ENCODE measurements at places on chromosomes 13 and 19. TPM values are rescaled to one million over a fixed set of nuclear protein-coding genes. Genes with fewer than 3 reads are reported as not detected.

FFAR3 gene
- total RNA-seq = not detected

TMC4 gene
- total RNA-seq = 7.1 TPM

GATAD2A gene
- total RNA-seq = 63.3 TPM

CEACAM6 gene
- total RNA-seq = not detected

UPF3A gene
- total RNA-seq = 79.8 TPM

ZNF865 gene
- total RNA-seq = 22.0 TPM

ADGRE1 gene
- total RNA-seq = not detected

LAIR1 gene
- 11.1 TPM for total RNA-seq

- H3K27ac ChIP-seq = no peak overlapping the region
- H3K4me3 ChIP-seq = no peak overlapping the region
- DNase-seq = no peak
- H3K4me1 ChIP-seq = peaks cover 10% of the 10 kb centered on the region
Observed at GRCh38 chr19:3045191-3045590, 16.1 kb upstream of the TLE2 start.

GRCh38 chr19:5590151-5590864 lies 22.6 kb upstream of the TINCR start:
- H3K27me3 ChIP-seq = no peaks in the 10 kb centered on the region
- no peak overlapping the region for H3K27ac ChIP-seq
- DNase-seq = no peak

- no peaks in the 10 kb centered on the region for H3K4me1 ChIP-seq
- no peak overlapping the region for H3K4me3 ChIP-seq
- no peaks in the 10 kb centered on the region for H3K36me3 ChIP-seq
- DNase-seq = no peak
- no peaks in the 10 kb centered on the region for H3K27me3 ChIP-seq
Observed at GRCh38 chr13:35238274-35238673, 238.2 kb downstream of the MAB21L1 start.

GRCh38 chr13:73548449-73548848 lies 489.6 kb downstream of the KLF5 start:
- H3K4me3 ChIP-seq = no peak overlapping the region
- H3K27ac ChIP-seq = no peak overlapping the region
- H3K36me3 ChIP-seq = no peaks in the 10 kb centered on the region

- peaks cover 10% of the 10 kb centered on the region for H3K4me1 ChIP-seq
- no peaks in the 10 kb centered on the region for H3K27me3 ChIP-seq
- no peak overlapping the region for H3K4me3 ChIP-seq
- H3K27ac ChIP-seq = peak overlapping the region; percentile 80
- no peak for DNase-seq
Observed at GRCh38 chr19:47176071-47176626, 45.5 kb downstream of the SAE1 start.

- H3K27ac ChIP-seq = no peak overlapping the region
- no peaks in the 10 kb centered on the region for H3K36me3 ChIP-seq
- no peaks in the 10 kb centered on the region for H3K4me1 ChIP-seq
- no peaks in the 10 kb centered on the region for H3K27me3 ChIP-seq
- no peak overlapping the region for H3K4me3 ChIP-seq
Observed at GRCh38 chr19:45591004-45591637, 6.5 kb upstream of the OPA3 start.

DNA sequence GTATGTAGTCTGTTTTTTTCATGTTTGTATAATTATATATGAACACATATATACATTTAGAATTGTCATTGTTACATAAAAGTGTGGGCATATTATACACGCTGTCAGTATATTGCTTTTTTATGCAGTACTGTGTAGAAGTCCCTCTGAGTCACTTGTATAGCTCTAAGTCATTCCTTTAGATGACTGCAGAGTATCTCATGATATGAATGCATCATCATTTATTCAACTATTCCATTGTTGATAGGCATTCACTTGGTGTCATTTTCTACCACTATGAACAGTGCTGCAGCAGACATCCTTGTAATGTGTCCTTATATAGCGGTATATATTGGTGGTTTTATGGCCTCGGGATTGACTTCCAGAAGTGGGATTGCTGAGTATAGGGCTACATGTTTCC lies 15.3 kb downstream of the RFXAP start:
- H3K4me1 ChIP-seq = no peaks in the 10 kb centered on the region
- no peak for DNase-seq
- no peak overlapping the region for H3K27ac ChIP-seq
- H3K4me3 ChIP-seq = no peak overlapping the region

- H3K4me3 ChIP-seq = no peak overlapping the region
- H3K36me3 ChIP-seq = no peaks in the 10 kb centered on the region
- no peaks in the 10 kb centered on the region for H3K27me3 ChIP-seq
- no peak overlapping the region for H3K27ac ChIP-seq
- no peak for DNase-seq
Observed at GRCh38 chr13:59780058-59780457, 383.7 kb downstream of the DIAPH3 start.

- no peaks in the 10 kb centered on the region for H3K36me3 ChIP-seq
- DNase-seq = no peak
- no peaks in the 10 kb centered on the region for H3K27me3 ChIP-seq
- H3K4me1 ChIP-seq = no peaks in the 10 kb centered on the region
- H3K27ac ChIP-seq = no peak overlapping the region
Observed at GRCh38 chr13:31413516-31413915, 213.7 kb downstream of the B3GLCT start.

DNA sequence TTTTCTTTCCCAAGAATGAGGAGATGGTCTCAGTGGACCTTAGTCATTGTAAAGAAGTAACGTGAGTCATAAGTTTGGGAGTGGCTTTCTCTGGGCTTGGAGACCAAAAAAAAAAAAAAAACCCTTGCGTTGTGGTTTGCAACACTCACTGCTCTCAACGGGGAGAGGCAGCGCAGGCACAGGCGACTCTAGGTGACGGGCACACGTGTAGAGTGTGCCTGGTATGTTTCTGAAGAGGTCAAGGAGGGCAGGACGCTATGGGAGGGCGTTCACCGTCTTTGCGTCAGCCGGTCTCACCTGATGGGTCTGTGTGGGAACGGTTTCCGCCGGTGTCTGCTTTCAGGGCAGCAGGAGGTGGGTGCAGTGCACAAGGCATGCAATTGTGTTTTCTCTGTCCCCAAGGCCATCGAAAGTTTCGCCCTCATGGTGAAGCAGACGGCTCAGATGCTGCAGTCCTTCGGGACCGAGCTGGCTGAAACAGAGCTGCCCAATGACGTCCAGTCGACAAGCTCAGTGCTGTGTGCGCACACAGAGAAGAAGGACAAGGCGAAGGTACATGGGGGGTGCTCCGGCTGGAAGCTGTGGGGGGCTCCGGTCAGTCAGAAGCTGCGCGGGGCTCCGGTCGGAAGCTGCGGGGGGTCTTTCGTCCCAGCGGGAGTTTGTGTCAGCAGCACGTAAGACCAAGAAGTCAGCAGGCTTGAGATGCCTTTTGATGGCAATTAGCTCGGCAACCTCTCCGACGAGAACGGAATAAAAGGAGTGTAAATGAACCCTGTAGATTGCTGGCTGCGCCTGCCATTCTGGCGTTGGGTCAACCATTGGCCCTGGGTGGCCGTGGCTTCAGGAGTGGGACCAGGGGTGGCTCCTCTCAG lies 40.8 kb upstream of the F7 start:
- H3K4me3 ChIP-seq = no peak overlapping the region
- DNase-seq = no peak
- H3K27ac ChIP-seq = no peak overlapping the region
- no peaks in the 10 kb centered on the region for H3K4me1 ChIP-seq
- H3K27me3 ChIP-seq = no peaks in the 10 kb centered on the region

DNA sequence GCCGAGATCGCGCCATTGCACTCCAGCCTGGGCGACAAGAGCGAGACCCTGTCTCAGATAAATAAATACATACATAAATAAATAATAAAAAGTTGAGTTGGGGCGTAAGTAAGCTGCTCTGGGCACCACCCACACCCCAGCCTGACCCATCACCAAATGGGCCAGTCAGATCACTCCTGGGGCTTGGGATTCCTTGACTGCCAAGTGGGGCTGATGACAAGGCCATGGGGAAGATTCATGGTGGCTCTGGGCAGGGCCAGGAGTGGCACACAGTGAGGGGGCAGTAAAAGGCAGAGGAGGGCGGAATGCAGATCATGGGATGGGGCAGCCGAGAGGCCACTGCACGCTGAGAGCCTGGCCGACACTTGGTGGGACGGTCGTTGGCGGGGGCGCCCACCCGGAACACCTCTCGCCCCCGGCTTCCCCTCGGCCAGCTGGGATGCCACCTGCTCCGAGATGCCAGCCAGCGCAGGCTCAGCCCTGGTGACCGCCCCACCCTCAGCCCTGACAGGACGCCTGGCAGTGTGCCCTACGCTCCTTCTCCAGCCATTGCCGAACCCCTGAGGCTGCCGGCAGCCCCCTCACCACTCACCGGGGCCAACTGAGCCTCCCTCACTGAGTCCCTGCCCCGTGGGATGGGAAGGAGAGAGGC lies 10.9 kb downstream of the ZNF653 start:
- H3K36me3 ChIP-seq = peaks cover 30% of the 10 kb centered on the region
- H3K4me3 ChIP-seq = no peak overlapping the region
- no peak for DNase-seq
- H3K27me3 ChIP-seq = no peaks in the 10 kb centered on the region

GRCh38 chr19:5046339-5047039 lies 77.6 kb downstream of the KDM4B start:
- H3K27ac ChIP-seq = peak overlapping the region; percentile 30
- H3K36me3 ChIP-seq = peaks cover 17% of the 10 kb centered on the region
- DNase-seq = no peak
- H3K4me1 ChIP-seq = peaks cover 30% of the 10 kb centered on the region
- no peaks in the 10 kb centered on the region for H3K27me3 ChIP-seq
- H3K4me3 ChIP-seq = no peak overlapping the region

DNA sequence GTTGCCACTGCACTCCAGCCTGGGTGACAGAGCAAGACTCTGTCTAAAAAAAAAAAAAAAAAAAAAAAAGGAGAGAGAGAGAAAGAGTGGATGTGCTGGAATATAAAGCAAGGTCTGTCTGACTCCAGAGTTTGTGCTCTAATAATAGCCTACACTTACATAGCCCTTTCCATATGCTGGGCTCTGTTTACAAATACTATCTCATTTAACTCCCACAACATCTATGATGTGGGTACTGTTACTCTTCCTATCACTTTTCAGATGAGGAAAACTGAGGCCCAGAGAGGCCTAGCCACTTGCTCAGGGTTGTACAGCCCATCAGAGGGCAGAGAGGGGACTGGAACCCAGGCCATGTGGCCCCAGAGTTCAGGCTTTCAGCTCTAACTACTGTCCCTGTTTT lies 15.9 kb upstream of the PAK4 start:
- H3K4me3 ChIP-seq = no peak overlapping the region
- no peaks in the 10 kb centered on the region for H3K4me1 ChIP-seq
- DNase-seq = no peak
- H3K27me3 ChIP-seq = no peaks in the 10 kb centered on the region

- peak overlapping the region; percentile 76 for H3K4me3 ChIP-seq
- no peak for DNase-seq
- peaks cover 3% of the 10 kb centered on the region for H3K4me1 ChIP-seq
- no peak overlapping the region for H3K27ac ChIP-seq
Observed at GRCh38 chr19:48446579-48446978, 796 bp downstream of the GRWD1 start.

- H3K27ac ChIP-seq = no peak overlapping the region
- DNase-seq = no peak
- no peaks in the 10 kb centered on the region for H3K36me3 ChIP-seq
- H3K4me3 ChIP-seq = no peak overlapping the region
- H3K27me3 ChIP-seq = no peaks in the 10 kb centered on the region
Observed at GRCh38 chr13:67106502-67107057, 123.6 kb downstream of the PCDH9 start.

DNA sequence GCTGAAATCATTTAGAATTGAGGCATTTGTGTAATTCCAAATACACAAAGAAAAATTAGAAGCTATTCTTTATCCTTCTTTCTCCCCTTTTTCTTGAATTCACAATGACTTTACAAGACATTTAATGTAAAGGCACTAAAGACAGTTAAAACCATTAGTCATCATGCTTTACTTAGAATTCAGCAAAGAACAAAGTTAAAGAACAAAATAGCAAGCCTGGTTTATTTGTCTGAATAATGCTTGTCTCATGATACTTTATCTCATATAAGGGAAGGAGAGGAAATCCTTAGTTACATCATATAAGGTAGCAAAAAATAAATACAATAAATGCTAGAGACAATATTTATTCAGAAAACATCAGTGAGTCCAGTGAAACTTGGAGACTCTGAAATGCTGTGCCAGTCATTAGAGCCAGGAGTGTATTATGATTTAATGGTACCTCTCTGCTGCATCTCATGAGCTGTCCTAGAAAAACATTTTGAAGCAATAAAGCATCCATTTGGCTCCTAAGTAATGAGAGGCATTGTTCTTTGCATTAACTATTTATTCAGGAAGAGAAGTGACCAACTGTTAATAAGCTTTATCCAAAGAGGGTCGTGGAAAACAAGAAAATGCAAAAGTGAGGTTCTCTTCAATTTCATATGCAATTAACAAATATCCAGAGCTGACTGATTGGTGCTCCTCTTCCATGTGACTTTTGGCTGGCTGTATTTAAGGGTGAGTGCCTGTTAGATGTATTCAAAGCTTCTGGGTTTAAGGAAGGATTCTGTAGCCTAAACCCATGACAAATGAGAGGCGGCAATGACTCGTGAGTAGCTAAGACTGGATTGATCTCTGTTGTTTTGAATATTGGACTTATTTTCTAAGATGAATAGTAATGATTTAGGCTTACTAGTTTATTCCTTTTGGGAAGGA lies 105.0 kb downstream of the DGKH start:
- H3K27me3 ChIP-seq = no peaks in the 10 kb centered on the region
- H3K4me3 ChIP-seq = no peak overlapping the region
- H3K27ac ChIP-seq = no peak overlapping the region
- peaks cover 13% of the 10 kb centered on the region for H3K36me3 ChIP-seq

GRCh38 chr19:2117215-2117960 lies 20.7 kb downstream of the IZUMO4 start:
- no peaks in the 10 kb centered on the region for H3K4me1 ChIP-seq
- no peak for DNase-seq
- H3K4me3 ChIP-seq = no peak overlapping the region
- H3K27me3 ChIP-seq = no peaks in the 10 kb centered on the region

GRCh38 chr19:15328312-15328711 lies 4.0 kb downstream of the BRD4 start:
- H3K36me3 ChIP-seq = no peaks in the 10 kb centered on the region
- peaks cover 78% of the 10 kb centered on the region for H3K4me1 ChIP-seq
- H3K27ac ChIP-seq = no peak overlapping the region
- H3K27me3 ChIP-seq = no peaks in the 10 kb centered on the region
- DNase-seq = no peak

DNA sequence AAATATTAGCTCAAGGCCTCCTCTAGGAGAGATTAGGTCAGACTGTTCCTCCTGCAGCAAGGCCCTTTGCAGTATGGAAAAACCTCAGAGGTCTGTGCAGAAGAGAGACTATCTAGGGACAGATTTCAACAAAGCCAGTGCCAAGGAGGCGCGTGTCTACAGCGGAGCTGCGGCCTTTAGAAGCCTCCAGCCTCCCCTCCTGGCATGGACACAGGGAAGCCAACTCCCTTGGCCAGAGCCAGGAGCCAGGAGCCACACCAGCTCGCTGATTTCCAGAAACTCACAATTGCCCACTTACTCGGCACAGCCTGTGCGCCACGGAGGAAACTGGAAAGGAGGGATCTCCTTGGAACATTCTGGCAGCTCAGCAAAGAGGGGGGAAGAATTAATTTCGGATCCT lies 63.4 kb downstream of the INSR start:
- DNase-seq = no peak
- peaks cover 3% of the 10 kb centered on the region for H3K4me1 ChIP-seq
- H3K27ac ChIP-seq = no peak overlapping the region
- no peaks in the 10 kb centered on the region for H3K36me3 ChIP-seq
- no peaks in the 10 kb centered on the region for H3K27me3 ChIP-seq

GRCh38 chr19:10695401-10696398 lies 5.5 kb upstream of the QTRT1 start:
- no peaks in the 10 kb centered on the region for H3K27me3 ChIP-seq
- H3K36me3 ChIP-seq = peaks cover 9% of the 10 kb centered on the region
- H3K4me3 ChIP-seq = peak overlapping the region; percentile 19
- DNase-seq = peak; percentile 91

Measured in ascending aorta (tissue), 2 donors.